ENCODE measurements at places on chromosomes 12 and 14.

- no peak for DNase-seq
Observed at GRCh38 chr12:95838125-95838524, 20.6 kb upstream of the SNRPF start.

GRCh38 chr12:38587594-38587993 lies 271.0 kb downstream of the ALG10B start:
- no peak for DNase-seq

DNA sequence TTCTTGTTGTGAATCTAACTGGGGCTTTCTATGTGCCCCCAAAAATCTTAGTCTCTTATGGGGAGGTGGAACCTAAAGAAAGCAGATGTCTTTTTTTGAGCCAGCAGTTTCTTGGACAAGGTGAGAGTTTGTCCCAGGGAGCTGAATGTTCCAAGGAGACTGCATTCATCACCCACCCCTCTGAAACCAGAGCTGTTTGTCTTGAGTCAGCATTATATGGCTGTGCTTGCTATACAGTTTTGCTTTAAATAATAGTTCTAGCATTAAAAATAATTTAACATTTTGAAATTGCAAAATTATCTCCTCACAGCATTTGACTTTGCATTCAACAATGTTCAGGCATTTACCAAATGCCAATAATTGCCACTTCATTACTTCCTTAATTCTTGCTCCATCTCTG lies 813.3 kb downstream of the BCL11B start:
- DNase-seq = no peak

- no peak for DNase-seq
Observed at GRCh38 chr12:23671881-23672280, 277.6 kb downstream of the SOX5 start.

- DNase-seq = no peak
Observed at GRCh38 chr12:10170216-10170615, 1.7 kb downstream of the OLR1 start.

DNA sequence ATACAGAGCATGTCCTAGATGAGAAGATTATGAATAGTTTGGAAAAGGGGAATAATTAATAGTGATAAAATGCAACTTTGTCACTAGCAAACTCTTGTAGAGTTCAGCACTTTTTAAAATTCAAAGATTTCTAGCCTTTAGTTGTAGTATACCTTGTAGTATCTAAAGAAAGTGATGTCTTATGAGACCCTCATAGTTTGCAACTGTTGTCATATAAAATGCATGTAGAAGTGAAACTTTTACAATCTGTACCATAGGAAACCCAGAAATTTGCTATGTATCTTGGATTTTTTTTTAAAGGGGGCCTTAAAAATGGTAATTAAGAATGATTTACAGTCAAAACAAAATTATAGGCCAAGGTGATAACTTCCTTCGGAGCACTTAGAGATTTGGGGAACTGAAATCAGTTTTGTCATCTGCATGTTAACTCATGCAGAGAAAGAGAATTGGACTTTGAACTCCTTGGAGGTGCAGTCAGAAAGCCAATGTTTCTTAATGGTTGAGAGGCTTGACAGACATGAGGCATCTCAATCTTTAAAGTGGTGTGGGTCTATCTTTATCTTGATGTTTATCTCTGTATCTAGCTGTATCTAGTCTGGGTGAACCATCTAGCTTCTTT lies 1.3 kb downstream of the LRRK2 start:
- DNase-seq = no peak

DNA sequence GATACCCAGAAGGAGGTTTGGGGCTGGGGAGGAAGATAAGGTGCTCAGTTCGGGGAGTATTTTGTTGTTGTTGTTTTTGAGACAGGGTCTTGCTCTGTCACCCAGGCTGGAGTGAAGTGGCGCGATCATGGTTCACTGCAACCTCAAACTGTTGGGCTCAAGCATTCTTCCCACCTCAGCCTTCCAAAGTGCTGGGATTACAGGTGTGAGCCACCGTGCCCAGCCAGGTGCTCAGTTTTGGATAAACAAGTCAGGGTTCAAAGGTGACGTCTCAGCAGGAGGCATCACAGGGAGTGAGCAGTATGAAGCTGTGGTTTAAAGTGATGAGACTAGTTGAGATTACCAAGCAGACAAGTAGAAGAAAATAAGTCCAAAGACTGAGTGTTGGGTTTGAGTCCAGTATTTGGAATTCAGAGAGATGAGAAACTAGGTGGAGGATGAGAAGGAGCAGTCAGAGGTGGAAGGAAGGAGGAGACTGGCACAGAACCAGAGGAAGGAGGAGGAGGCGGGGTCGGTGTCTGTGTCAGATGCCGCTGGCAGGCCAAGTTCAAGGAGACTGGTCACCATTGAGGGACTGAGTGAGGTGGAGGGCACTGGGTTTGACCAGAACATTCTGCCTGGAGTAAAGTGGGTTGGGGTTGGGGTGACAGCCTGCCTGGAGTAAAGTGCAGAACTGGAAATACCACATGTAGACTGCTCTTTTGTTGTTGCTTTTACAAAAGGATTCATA lies 16.1 kb downstream of the SLC35E3 start:
- no peak for DNase-seq

DNA sequence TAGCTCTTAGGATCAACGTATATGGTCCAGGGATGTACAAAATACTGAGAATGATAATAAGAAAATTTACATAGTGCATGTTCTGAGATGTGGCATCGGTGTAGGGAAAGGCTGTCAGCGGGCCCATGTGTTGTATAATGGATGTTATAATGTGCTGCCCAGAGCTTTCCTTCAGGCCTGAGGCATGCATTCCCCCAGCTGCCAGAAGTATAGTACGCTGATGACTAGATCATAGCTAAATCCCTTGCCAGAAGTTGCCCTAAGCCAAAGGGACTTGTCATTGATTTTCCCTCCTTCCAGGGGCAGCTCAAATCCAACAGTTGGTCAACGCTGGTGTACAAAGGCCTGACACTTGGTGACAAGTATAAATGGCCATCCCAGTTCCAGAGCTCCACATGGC lies 6.5 kb upstream of the OR11G2 start:
- no peak for DNase-seq

GRCh38 chr14:19920021-19920657 lies at the start of gene OR4K5:
Gene OR4K5 (plus strand): TSS chr14:19920607. CDS start chr14:19920607, 0 bp downstream.
- DNase-seq = no peak

DNA sequence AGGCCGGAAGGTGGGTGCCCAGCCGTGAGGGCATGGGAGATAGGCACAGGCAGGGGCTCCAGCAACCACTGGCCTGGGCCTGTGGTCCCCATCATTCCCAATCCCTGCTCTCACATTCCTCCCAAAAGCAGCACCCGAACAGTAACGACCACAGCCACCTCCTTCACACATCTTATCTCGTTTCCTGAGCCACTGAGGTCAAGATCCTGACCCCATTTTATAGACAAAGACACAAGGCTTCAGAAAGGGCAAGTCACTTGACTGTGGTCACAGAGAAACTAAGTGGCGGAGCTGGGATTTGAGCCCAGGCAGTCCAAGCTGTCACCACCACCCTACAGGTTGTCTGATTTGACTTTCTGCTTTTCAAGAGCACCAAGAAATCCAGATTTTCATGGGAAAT lies 38.9 kb downstream of the DTX1 start:
- no peak for DNase-seq

DNA sequence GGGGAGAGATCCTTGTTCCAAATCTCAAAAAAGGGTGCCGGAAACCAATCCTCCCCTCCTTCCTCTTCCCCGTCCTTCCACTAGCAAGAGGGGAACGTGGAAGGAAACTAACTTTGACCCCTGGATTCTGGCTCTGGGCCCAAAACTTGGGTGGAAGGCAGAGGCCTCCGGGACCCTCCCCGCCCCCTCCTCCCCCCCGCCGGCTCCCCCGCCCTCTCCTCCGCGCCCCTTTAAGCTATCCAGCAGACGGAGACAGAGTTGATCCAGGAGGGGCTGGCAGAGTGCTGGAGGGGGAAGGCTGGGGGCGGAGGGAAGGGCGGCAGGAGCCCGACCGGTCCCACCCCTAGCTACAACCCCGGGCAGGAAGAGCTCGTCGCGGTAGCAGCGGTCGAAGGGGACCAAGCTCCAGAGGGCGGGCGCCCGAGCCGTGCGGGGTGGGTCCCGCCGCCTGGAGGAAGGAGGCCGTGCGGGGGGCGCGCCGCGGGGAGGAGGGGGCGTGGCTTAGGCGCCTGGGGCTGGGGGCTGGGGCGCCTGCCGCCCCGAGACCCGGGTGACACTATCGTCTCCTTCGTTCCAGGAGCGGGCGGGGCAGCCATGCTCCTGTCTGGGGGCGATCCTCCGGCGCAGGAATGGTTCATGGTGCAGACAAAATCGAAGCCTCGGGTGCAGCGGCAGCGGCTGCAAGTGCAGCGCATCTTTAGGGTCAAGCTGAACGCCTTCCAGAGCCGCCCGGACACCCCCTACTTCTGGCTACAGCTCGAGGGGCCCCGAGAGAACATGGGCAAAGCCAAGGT lies at the start of gene NYNRIN:
Gene NYNRIN, plus strand, starts transcription at position 351 of the 794 bp plus-strand sequence. Its CDS starts 244 bp downstream, at position 595.
- DNase-seq = no peak

DNA sequence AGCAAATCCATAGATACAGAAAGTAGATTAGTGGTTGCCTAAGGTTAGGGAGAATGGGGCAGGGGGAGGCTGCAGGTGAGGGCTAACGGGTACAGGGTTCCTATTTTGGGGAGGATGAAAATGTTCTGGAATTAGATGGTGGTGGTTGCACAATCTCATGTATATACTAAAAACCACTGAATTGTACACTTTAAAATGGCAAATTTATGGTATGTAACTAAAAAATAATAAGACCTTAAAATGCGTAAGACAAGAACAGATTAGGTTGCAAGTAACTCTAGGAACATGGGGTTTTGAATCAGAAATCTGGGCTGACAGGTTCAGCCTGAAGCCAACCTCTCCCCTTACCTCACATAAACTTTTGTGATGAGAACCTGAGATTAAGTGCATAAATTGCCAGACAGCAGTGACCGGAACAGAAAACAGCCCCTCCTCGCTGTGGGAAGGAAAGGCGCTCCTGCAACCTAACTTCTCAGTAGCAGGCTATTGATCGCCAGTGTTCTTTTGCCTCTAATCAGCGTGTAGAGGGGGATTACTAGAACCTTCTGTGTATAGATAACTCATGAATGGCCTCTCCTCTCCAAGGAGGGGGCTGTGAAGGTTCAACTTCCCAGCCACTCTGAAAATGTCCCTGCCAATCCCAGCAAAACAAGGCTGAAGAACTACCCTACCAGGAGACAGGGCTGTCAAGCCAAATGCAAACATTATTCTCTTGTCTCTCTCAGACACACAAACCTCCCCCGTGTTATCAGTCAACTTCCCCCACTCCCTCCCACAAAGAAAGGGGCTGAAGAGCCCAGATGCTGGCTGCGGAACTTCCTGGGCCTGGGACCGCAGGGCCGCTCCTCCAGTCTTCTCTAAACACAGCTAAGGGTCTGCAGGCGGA lies 1.9 kb downstream of the SSH1 start:
- no peak for DNase-seq

DNA sequence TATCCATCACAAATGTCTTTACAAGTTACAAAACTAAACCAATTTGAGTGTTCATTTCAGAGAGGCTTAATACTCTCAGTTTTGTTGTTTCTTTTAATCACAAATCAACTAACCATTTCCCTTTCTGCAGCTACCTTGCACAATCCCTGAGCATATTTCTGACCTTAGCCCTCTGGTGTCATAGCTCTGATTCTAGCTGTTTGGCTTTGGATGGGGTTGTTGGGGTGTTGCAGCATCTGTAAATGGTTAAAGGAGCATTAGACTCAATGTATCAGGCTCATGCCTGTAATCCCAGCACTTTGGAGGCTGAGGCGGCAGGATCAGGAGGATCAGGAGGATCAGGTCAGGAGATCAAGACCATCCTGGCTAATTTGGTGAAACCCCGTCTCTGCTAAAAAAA lies 461.4 kb downstream of the NRXN3 start:
- no peak for DNase-seq

DNA sequence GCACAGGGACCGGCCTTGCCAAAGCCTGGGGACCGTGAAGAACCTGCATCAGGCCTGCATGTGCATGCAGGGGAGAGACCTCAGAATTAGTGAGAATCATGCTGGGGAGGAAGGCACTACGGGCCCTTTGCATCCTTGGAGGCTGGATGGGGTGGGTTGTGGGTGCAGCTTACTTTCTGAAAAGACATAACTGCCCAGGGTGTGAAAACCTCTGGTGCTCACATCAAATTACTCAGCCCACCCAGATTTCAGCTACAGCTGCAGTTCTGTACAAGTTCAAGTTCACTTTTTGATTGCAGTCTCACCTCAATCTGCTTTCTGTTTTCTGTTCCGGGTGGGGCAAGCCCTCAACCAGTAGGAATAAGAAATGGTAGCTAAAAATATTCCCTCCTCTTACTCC lies 130.6 kb downstream of the SLC15A4 start:
- DNase-seq = no peak

DNA sequence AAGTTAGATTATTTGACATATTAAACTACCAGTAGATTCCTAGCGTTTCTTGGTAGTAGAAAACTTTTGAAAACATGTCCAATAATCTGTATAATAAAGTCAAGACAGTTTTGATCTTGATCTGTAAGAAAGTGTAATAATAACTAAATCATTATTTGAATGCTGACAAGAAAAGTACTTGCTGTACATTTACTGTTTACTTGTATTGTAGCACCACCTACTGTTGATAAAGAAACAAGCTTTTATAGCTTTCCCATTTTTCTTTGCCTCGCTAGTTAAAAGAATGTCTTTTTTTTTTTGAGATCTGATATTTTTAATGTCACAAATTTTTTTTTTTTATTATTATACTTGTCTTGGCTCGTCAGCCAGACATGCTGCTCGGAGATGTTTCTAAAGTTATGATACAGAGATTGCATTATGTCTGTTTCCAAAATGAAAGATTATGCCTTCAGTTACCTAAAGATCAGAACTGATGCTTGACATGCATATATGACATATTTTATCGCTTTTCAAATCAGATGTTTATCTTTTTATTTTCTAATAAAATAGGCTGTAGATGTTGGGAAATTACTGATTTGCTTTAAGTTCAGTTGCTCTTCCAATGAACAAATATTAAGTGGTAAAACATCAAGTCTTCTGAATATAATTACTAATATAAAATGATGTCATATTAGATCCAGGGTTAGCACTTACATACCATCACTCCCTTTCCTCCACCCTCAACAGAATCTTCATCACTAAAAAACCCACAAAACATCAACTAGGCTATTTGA lies 140.5 kb downstream of the AKAP6 start:
- peak; percentile 33 for DNase-seq

DNA sequence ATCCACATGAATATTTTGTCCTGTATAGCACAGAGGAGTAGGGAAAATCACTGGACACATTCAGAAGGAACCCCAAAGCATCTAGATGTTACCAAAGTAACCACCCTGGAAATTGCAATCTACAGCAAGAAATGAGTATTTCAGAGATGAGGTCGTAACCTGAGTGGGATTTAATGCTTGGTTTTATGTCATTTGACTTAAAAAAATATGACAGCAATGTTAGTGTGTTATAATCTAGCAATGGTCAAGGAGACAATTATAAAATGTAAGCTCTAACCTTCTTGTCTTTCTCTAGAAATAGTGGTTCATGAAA lies 256.6 kb downstream of the NAV3 start:
- DNase-seq = no peak

DNA sequence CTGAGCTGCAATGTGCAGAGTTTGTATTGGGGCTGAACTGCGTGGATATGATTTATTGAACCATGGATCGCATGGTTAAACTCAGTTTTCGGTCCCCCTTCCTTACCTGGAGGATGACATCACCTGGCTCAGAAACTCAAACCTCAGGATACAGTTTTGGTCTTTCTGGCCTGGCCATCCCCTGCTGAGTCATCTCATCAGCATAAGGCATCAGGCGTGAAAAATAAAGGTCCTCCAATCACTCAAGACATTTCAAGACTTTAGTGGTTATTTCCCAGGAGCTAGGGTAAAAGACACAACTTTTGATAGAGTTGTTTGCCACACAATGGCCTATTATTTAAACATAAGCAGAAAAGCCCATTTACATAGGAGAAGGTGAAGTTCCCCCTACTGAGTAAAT lies 631.1 kb upstream of the TMEM132C start:
- no peak for DNase-seq

- DNase-seq = no peak
Observed at GRCh38 chr12:129973236-129973961, 69.6 kb upstream of the TMEM132D start.
